Naive thymus-derived CD4-positive, alpha-beta T cell (primary cell): ENCODE measurements at places on chromosomes 3 and 15. TPM values are rescaled to one million over a fixed set of nuclear protein-coding genes. Genes with fewer than 3 reads are reported as not detected.

DNA sequence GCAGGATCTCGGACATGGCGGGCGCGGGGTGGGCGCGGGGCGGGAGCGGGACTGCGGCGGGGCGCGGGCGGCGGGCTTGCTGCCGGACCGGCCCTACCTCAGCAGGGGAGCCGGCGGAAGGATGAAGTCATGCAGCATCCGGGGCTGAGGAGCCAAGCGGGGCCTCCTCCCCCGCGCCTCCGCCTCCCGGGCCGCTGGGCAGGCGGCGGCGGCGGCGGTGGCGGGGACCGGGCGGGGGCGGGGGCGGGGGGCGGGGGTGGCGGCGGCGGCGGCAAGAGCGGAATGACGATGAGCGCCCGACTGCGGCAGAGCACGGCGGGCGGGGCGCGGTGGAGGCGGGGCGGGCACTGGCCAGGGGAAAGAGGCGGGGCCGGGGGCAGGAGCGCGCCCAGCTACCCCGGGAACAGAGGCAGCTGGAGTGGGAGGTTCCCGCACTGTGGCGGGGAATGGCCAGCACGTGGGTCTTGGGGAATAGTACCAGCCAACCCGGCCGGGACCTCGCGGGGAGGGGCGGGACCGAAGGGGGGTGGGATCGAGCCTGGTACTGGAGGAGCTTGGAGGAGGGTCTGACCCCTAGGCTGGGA is at the start of gene CAMK2N2:
TSS of gene CAMK2N2 (minus strand) at position 284 of the 584 bp plus-strand sequence. CDS start at position 16, 268 bp downstream.
- H3K27me3 ChIP-seq = peaks cover 18% of the 10 kb centered on the region
- H3K27ac ChIP-seq = no peak within 1 kb of the TSS
- H3K4me3 ChIP-seq = peak within 1 kb of the TSS; percentile 35
- no peaks in the 10 kb centered on the region for H3K36me3 ChIP-seq
- DNase-seq = peak; percentile 72

DNA sequence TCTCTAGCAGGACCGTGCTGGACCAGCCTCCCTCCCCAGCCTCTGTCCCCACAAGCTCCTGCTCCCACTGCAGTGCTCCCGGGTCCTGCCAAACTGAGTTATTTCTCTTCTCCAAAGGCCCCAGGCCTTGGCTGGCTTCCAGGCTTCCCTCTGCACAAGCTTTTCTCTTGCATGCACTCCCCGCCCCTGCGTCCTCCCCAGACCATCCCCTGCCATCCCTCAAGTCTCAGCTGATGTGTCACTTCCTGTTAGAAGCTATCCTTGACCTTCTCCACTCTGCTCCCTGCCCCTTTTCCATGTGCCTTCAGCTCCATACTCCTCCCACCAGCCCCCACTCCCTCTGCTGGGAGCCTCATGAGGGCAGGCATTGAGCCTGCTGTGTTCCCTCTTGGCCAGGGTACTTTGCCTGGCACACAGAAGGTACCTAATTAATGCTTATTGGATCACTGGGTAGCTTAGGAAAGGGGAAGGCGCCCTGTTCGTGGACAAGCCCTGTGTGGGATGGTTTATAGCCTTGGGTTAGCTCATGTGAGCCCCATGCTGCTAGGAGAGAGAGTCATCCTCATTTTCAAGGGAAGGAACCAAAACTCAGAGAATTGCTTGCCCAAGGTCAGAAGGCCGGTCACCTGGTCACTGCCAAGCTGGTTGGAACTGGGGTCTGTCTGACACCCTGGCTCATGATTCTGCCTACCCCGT is 56.4 kb downstream of the FEM1B start:
- no peaks in the 10 kb centered on the region for H3K27me3 ChIP-seq
- H3K36me3 ChIP-seq = no peaks in the 10 kb centered on the region
- no peak for DNase-seq
- no peak overlapping the region for H3K4me3 ChIP-seq

DNA sequence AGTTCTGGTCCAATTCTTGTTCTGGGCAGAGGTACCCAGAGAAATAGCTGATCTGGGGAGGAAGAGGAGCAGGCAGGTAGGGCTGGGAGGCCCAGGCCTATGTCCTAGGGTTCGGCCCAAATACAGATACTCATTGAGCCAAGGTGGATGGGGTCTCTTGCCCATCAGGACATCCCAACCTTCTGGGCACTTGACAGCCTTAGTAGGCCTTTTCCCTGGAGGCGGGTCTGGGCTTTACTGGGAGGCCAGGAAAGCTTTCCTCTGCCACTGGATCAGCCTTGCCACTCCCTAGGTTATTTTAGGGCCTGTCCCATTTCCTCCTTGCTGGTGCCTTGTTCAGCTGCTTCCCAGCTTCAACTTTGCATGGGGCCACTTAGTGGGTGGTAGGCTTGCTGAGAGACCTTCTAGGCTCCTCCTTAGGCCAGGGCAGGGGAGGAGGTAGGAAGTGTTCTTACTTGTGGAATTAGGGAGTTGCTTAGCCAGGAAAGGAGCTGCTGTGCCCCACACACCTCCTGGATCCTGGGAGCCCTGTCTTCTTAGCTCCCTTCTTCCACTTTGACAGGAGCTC is 9.7 kb downstream of the TEX264 start:
- DNase-seq = no peak
- H3K36me3 ChIP-seq = peaks cover 36% of the 10 kb centered on the region
- H3K4me3 ChIP-seq = peak overlapping the region; percentile 46
- peaks cover 76% of the 10 kb centered on the region for H3K4me1 ChIP-seq
- no peaks in the 10 kb centered on the region for H3K27me3 ChIP-seq

GRCh38 chr3:123337948-123338619 is 110.8 kb downstream of the ADCY5 start:
- no peaks in the 10 kb centered on the region for H3K36me3 ChIP-seq
- H3K27ac ChIP-seq = no peak overlapping the region
- no peaks in the 10 kb centered on the region for H3K4me1 ChIP-seq
- no peak for DNase-seq

DNA sequence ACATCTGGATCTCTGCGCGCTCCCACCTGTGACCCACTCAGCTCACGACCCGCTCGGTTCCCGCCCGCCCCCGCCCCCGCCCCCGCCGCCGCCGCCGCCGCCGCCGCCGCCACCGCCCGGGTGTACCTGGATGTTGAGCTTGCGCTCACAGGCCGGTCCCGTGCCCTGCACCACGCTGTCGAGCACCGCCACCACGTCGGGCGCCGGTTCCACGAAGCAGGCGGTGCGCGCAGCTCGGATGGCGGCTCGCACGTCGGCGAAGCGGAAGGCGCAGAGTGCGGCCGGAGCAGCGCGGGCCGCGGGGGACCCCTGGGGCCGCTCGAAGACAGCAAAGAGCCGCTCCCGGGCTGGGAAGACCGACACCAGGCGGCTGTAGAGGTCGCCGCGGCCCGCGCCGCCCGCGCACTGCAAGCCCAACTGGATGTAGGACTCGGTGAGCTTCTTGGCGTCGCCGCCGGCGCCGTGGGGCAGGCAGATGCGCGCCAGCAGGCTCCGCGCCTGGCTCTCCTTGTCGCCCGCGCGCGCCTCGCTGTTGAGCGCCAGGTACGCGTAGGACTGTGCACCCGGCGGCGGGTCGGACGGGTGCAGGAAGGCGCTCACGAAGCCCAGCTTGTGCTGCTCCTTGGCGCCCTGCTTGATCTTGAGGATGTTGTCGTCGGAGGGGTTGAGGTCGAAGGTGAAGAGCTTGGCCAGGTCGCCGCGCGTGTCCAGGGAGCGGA is 1.1 kb downstream of the PLXND1 start:
- no peaks in the 10 kb centered on the region for H3K4me1 ChIP-seq
- H3K27me3 ChIP-seq = peaks cover 6% of the 10 kb centered on the region
- peak; percentile 28 for DNase-seq
- peak overlapping the region; percentile 53 for H3K4me3 ChIP-seq
- no peaks in the 10 kb centered on the region for H3K36me3 ChIP-seq
- H3K27ac ChIP-seq = no peak overlapping the region

- no peaks in the 10 kb centered on the region for H3K27me3 ChIP-seq
- H3K27ac ChIP-seq = no peak overlapping the region
- H3K4me1 ChIP-seq = no peaks in the 10 kb centered on the region
- H3K36me3 ChIP-seq = no peaks in the 10 kb centered on the region
- no peak overlapping the region for H3K4me3 ChIP-seq
Observed at GRCh38 chr3:126364731-126365301, 7.6 kb upstream of the KLF15 start.

GRCh38 chr15:85819938-85820337 is 25.2 kb upstream of the KLHL25 start:
- H3K27me3 ChIP-seq = no peaks in the 10 kb centered on the region
- H3K4me1 ChIP-seq = no peaks in the 10 kb centered on the region
- no peaks in the 10 kb centered on the region for H3K36me3 ChIP-seq

GRCh38 chr3:127399154-127399553 is 111.3 kb upstream of the PRR20G start:
- DNase-seq = no peak
- no peaks in the 10 kb centered on the region for H3K27me3 ChIP-seq
- no peak overlapping the region for H3K27ac ChIP-seq
- no peaks in the 10 kb centered on the region for H3K4me1 ChIP-seq

- no peaks in the 10 kb centered on the region for H3K36me3 ChIP-seq
- H3K4me3 ChIP-seq = no peak overlapping the region
Observed at GRCh38 chr15:80480171-80480811, 76.1 kb downstream of the ARNT2 start.

DNA sequence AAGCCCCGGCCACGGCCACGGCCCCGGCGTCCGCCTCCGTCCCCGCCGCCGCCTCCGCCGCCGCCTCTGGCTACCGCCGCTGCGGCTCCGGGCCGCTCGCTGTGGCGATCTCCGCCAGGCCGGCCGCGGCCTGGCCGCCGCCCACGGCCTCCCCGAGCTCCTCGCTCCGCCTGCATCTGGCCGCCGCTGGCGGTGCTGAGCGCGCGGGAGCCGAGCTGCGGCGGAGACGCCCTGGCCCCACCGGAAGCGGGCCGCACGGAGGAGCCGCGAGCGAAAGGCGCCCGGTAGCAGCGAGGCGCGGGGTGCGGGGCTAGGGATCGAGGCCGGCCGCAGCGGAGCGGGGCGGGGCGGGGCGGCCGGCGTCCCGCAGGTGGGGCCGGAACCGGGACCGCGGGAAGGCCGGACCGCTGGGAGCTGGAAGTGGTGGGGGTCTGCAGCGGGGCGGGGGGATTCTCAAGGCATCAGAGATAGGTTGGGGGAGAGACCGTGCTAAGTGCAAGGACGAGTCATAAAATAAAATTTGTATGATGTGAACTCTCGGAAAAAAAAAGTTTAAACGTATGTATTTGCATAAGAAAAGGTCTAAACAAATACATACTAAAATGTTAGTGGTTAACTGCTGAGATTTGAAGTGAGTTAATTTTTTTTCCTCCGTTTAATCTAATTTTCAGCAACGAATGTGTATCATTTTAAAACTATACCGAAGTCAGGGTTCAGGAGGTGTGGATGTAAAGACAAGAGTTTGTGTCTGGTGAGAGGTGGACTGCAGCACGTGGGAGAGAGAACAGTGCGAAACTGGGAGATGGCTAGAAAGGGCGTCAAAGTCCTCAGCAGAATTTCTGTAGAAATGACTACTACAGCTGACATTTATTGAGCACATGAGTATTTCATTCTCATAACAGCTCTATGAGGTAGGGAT is at the start of gene AVEN:
TSS of gene AVEN (minus strand) at position 334 of the 919 bp plus-strand sequence. CDS start at position 176, 158 bp downstream.
- DNase-seq = peak; percentile 62
- peak within 1 kb of the TSS; percentile 100 for H3K4me3 ChIP-seq
- H3K27me3 ChIP-seq = no peaks in the 10 kb centered on the region
- no peaks in the 10 kb centered on the region for H3K36me3 ChIP-seq
- H3K4me1 ChIP-seq = peaks cover 8% of the 10 kb centered on the region
- peak within 1 kb of the TSS; percentile 80 for H3K27ac ChIP-seq

BUB1B gene
- 1.2 TPM for total RNA-seq

STRIT1 gene
- total RNA-seq = not detected
